ENCODE measurements at places on chromosomes 6 and 20. TPM values are rescaled to one million over a fixed set of nuclear protein-coding genes. Genes with fewer than 3 reads are reported as not detected.
A peak's percentile ranks its signal among the peaks of the same experiment; 100 is the strongest.

Gene NOL4L
- total RNA-seq, result 5.4 TPM

Gene OLIG3
- total RNA-seq, result not detected

- DNase-seq, result peak; percentile 75
These were observed 577 bp upstream of the LRRC1 start for GRCh38 chr6:53794137-53794719.

- DNase-seq, result no peak
These were observed 120.7 kb upstream of the CCDC28A start for GRCh38 chr6:138652824-138653223.

- peak; percentile 11 for DNase-seq
These were observed 5.8 kb upstream of the KCNG1 start for GRCh38 chr20:51028616-51029212.

DNA sequence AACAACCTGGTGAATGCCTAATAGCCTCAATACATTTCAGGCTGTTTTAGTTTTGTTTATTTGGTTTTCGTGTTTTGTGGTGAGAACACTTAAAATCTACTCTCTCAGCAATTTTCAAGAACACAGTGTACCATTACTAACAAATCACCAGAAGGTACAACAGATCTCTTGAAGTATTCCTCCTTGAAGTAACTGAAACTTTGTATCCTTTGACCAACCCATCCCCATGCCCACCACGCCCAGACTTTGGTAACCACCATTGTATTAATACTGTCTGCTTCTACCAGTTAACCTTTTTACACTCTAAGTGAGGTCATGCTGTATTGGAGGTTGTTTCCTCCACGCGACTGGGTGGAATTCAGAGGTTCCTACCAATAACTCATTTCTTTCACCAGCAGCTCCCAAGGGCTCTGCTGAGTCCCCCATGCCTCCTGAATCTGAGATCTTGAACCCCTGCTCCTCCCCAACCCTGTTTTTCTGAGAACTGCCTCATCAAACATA lies 5.7 kb upstream of the TRIM40 start:
- no peak for DNase-seq

DNA sequence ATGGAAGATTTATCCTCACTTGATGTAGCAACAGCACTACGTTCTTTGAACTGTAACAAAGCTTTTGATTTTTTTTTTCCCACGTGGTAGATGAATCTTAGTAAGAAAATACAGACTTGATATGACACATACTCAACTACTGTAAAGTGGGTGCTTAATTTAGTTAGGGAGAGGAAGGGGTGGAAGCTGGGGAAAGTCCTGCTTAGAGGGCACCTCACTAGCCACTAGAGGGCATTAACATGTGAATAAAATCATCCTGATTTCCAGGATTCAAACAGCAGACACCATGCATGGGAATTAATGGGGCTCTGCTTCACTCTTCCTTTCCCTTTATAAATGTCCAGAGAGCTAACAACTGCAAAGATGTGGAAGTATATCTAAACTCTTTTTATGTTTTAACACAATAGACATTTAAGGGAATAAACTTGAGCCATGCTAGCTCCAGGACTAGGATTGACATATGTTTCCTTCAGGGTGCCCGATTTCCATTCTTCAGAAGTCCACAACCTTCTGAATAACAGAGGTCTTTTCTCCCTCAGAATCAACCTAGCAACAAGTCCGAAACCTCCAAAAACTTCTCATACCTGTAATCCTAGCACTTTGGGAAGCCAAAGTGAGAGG lies 250.1 kb downstream of the ATXN1 start:
- peak; percentile 66 for DNase-seq

- DNase-seq, result no peak
These were observed 9.4 kb upstream of the COL20A1 start for GRCh38 chr20:63283397-63284082.

DNA sequence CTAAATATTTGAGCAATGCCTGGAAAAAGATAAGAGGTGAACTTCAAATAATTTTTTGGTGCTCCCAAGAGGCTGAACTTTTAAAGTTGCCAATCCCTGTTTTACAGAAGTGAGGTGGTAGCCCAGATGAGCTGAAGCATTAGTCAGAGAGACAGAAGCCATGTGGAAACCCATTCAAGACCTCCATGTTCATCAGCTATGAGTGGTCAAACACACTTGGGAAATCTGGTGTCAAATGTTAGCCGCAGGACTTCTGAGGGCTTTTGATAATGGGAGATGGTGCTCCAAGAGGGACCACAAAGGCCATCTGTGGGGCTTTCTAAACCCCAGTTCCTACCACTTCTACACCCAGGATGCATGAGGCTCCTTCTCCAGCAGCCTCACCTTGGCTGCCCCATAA lies 77.5 kb upstream of the MRPS10 start:
- DNase-seq, result no peak

DNA sequence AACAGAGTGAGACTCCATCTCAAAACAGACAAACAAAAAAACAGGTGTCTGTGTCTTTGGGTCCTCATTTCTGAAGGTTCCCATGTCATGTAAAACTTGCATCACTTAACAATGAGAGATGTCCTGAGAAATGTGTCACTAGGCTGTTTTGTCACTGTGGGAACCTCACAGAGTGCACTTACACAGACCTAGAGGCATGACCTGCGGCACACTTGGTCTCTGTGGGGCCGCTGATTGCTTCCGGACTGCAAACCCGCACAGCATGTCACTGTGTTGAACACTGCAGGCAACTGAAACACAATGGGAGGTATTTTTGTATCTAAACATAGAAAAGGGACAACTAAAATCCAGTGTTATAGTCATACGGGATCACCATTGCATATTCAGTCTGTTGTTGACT lies 42.3 kb upstream of the TMEM181 start:
- DNase-seq, result no peak

GRCh38 chr6:134772671-134773360 lies 177.1 kb downstream of the ALDH8A1 start:
- DNase-seq, result no peak

DNA sequence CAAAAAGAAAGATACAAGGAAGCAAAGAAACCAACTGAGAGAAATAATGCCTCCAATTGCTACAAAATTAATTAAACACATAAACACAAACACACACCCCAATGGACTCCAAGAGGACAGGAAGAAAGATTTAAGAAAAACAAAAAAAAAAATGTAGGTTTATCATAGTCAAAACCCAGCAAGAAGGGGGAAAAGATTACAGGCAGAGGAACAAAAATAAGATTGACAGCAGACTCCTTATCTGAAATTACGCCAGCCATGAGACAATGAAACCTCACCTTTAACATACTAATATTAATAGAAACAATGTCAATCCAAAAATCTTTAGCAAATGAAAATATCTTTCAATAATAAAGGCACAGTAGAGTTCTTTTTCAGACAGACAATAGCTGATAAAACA lies 155.8 kb downstream of the RNGTT start:
- DNase-seq, result no peak

All from PC-3 (cell line).